GM10248 (cell line): ENCODE measurements at places on chromosomes 3 and 15.

DNA sequence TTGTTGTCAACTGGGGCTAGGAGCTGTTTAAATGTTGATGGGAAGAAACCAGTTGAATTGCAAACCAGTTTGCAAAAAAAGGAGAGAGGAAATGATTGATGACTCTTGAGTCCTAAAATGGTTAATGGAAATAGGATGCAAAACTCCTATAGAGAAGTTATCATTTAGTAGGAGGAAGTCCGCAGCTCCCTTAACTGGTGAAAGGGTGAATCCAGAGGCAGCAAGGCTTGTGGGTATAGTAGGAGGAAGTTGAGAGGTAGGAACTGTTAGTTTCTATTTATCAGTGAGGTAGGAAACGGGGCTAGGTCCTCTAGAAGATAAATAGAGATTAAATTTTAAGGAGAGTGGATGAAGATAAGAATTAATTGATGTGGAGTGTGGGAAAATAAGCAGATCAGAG lies 15.4 kb downstream of the IREB2 start:
- no peak for DNase-seq

GRCh38 chr3:192645437-192645836 lies 81.9 kb downstream of the FGF12 start:
- DNase-seq: no peak

DNA sequence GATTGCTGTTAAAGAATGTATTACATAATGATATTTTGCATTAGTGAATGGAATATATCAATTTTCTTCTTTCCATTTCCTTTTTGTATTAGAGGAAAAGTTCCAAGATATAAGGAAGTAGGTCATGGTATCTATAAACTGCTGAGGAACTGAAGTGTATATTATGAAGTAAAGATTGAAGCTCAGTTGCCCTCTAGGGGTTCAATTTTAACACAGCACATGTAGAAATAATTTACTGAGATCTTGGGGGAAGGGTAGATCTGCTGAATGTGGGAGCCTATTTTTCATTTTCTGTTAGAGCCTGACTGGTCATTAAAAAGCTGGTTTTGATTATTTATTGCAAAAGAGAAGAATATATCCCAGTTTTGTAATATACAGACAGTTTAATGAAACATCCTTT lies 45.2 kb downstream of the CMC1 start:
- peak; percentile 15 for DNase-seq

- no peak for DNase-seq
These were observed 28.5 kb downstream of the ACAD9 start for GRCh38 chr3:128907706-128908445.

- peak; percentile 27 for DNase-seq
These were observed 199.5 kb upstream of the LMCD1 start for GRCh38 chr3:8301977-8302735.
